ENCODE measurements at places on chromosomes 12 and 14. TPM values are rescaled to one million over a fixed set of nuclear protein-coding genes. Genes with fewer than 3 reads are reported as not detected.

DNA sequence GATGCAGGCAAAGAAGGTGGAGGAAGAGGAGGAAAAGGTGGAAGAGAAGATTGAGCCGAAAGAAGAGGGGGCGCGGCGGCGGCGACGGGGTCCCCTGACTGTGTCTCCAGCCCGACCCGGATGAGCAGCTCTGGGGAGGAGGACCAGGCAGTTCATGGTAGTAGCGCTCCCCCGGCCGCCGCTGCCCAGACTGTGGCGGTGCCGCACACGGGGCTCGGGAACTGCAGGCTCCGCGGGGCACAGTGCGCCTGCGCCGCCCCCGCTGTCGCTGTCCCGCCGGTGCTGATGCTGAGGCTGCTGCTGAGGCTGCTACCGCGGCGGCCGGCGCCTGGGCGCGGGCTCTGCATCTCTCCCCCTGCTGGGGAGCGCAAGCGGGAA, at the start of gene KCNH5:
KCNH5 (minus strand) TSS at position 225 of the 378 bp plus-strand sequence. CDS start 272 bp downstream, outside the sequence.
- no peaks in the 10 kb centered on the region for H3K27me3 ChIP-seq
- DNase-seq: no peak
- no peaks in the 10 kb centered on the region for H3K36me3 ChIP-seq

Gene TMCC3
- 0.41 TPM for polyA plus RNA-seq

DNA sequence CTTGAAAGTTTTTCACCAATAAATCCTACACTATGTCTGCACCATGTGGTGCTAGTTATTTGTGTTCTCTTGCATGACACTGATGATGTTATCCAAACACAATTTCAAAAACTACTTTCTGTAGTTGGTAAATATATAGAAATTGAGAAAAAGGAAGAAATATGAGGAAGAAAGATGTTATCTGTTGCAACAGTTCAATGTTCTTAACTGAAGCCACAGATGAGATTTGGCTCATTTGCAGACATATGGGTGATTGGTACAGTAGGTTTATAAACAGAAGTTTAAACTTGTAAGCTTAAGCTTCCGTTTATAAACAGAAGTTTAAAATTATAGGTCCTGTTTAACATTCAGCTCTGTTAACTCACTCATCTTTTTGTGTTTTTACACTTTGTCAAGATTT, at the start of gene CLEC12A:
CLEC12A (plus strand) TSS at position 229 of the 400 bp plus-strand sequence. CDS start 188 bp downstream, outside the sequence.
- no peak for DNase-seq
- no peak within 1 kb of the TSS for H3K4me3 ChIP-seq
- no peaks in the 10 kb centered on the region for H3K4me1 ChIP-seq
- H3K27me3 ChIP-seq: no peaks in the 10 kb centered on the region

GRCh38 chr12:76704693-76705092, 59.2 kb upstream of the ZDHHC17 start:
- H3K4me3 ChIP-seq: no peak overlapping the region
- H3K27ac ChIP-seq: no peak overlapping the region
- H3K36me3 ChIP-seq: no peaks in the 10 kb centered on the region
- no peak for DNase-seq
- no peaks in the 10 kb centered on the region for H3K4me1 ChIP-seq
